ENCODE measurements at places on chromosomes 6 and 20.

DNA sequence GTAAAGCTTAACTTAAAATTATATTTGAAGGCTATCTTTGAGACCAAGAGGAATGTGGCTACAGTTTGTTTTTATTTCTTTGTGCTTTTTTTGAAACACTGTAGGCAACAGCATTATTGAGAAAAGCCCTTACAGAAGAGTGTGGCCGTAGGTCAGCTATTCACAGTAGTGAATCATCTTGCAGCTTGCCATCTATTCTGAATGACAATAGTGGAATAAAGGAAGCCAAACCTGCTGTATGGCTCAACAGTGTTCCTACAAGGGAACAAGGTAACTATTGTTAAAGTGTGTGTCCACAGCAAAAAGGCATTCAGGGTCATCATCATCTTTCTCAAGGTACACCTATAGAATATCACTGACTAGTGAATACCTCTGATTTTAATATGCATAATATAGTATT is 88.5 kb downstream of the KIZ start:
- DNase-seq: no peak

DNA sequence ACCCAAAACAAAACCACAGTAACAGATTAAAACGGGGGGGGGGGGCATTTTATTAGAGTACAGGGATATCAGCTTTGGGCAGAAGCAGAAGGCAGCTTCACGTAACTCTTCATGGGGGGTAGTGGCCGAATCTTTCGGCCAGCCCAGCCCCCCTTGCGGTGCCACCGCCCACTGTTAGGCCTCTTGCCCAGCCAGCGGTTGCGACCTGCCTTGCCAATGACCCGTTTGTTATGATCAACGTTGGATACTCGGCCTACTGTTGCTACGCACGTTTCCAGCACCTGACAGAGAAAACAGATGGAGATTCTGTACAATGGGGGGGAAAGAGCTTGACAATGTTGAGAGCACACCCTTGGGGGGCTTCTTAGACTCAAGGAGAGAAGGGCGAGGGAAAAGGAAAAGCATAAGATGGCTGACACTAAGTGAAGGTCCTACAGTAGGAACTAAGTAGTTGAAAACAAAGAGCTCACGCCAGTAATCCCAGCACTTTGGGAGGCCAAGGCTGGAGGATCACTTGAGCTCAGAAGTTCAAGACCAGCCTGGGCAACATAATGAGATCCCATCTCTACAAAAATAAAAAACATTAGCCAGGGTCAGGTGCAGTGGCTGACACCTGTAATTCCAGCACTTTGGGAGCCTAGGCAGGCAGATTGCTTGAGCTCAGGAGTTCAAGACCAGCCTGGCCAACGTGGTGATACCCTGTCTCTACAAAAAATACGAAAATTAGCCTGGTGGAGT is 724 bp upstream of the CUL7 start:
- no peak for DNase-seq

GRCh38 chr6:156563714-156564113 is 213.5 kb upstream of the ARID1B start:
- DNase-seq: no peak

GRCh38 chr6:166308033-166308768 is at the start of gene PRR18:
TSS of gene PRR18 (minus strand) at chr6:166308392. CDS start at chr6:166308142, 250 bp downstream.
- no peak for DNase-seq

DNA sequence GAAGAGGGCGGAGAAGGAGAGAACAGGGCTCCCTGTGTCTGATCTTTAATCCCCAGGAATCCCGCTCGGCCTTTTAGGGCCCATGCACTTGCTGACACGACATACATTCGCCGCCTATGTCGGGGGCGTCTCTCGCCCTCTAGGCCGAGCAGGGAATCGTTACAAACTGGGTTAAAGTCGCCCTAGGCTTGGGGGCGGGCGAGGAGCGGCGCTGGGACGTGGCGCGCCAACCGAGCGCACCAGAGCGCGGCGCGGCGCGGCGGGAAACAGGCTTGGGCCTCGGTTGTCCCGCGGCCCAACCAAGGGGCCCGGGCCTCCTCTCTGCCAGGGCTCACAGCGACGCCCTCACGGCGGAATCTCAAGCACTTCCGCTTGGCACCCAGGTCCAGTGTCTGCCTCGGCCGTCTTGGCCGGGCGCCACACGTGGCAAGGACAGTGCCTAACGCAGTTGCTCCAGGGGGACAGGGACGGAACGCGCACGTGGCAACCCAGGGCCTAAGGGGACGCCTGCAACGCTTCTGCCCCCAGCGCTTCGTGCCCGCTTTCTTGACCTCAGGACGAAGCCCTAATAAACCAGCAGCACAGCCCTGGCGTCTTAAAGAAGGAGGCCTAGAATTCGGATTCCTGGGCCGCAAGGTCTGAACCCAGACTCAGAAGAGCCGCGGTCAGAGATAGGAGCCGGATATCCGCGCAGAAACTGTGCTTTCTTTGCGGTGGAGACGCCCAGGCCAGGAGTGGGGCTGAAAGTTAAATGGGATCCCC is 71.5 kb downstream of the NCR2 start:
- DNase-seq: no peak

DNA sequence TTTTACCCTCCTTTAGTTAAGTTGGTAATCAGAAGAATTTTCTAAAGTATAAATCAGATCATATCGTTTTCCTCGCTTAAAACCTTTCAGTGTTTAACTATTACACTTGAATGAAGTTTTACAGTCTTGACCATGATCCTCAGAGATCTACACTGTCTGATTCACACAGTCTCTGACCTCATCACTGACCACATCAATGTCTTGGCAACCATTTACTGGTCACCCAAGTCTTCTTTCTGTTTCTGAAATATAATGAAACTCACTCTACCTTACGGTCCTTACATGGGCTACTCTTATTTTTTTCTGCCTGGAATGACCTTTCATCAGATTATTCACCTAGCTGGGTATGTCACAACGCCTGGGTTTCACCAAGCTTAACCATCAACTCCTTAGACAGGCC is 71.4 kb downstream of the ADGB start:
- no peak for DNase-seq

- no peak for DNase-seq
Observed at GRCh38 chr6:113202852-113203714, 654.1 kb upstream of the MARCKS start.

DNA sequence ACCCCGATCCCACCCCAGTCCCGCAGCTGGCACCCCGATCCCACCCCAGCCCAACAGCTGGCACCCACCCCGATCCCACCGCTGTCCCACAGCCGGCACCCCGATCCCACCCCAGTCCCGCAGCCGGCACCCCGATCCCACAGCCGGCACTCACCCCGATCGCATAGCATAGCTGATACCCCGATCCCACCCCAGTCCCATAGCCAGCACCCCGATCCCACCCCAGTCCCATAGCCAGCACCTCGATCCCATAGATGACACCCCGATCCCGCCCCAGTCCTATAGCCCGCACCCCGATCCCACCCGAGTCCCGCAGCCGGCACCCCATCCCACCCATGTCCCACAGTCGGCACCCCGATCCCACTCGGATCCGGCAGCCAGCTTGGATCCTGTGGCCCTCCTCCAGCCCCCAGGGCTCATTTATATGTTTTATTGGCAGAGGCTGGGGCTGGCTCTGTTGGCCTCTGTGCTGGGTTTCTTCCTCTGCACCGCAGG is 897 bp upstream of the GMEB2 start:
- DNase-seq: no peak

GRCh38 chr6:134373993-134374392 is 56.1 kb upstream of the SGK1 start:
- DNase-seq: no peak

DNA sequence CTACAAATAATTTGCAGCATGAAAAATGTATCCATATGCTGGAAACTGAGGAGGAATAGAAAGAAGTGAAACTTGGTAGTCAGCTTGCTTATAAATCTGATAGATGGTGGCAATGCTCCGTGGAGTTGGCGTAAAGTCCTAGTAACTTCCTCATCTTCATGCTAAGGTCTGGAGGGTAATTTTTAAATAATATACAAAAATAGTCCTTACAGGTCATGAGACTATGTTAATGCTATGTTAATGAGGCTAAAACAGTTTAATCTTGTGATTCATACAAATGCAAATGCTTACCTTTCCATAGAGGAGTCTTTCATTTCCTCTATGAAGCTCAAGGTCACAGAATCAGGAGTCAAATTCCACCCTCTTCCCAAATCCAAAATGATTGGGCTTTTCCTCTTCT is 9.4 kb upstream of the CRIP3 start:
- DNase-seq: no peak

GRCh38 chr6:166575205-166575604 is 11.3 kb downstream of the RAMACL start:
- DNase-seq: no peak

GRCh38 chr20:18166241-18166881 is 28.7 kb downstream of the KAT14 start:
- DNase-seq: no peak

DNA sequence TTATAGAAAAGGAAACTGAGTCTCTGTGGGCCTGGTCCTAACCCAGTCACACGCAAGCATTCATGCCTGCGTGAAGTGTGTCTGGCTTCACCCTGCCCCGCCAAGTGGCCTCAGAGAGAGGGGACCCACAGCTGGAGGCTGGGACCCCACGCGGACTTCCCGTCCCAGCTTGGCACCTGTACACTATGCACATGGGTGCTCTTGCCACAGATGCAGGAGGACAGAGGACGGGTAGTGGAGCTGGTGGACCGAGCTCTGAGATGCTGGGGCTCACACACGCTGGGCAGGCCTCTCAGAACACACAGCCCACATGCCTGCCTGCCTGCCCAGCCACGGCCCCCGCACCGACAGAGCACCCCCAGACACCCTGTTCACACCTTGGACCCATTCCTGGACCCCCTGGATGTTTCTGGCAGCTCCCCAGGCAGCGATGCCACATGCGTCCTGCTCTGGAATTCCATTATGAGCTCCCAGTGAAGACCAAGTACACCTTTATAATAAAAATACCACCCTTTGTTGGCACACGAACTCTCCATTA is 24.9 kb upstream of the SMOC2 start:
- no peak for DNase-seq

- no peak for DNase-seq
Observed at GRCh38 chr20:45014671-45015415, 48.5 kb downstream of the STK4 start.

GRCh38 chr6:117264692-117265409 is 507 bp upstream of the VGLL2 start:
- DNase-seq: no peak

DNA sequence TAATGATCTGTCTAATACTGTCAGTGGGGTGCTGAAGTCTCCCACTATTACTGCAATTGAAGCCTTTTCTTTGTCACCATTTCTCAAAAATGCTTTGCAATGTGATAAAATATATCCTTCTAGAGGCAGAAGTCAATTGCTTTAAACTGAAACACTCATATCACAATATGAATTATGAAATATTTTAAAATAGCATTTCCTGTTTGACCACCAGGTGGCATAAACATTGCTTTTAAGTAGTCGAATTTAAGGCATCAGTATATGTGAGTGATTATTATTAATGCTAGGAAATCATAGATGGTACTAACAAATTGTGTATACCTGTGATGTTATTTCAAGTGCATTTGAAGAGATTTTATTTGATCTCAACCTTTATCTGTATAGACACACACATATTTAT is 87.5 kb downstream of the MEI4 start:
- DNase-seq: no peak

DNA sequence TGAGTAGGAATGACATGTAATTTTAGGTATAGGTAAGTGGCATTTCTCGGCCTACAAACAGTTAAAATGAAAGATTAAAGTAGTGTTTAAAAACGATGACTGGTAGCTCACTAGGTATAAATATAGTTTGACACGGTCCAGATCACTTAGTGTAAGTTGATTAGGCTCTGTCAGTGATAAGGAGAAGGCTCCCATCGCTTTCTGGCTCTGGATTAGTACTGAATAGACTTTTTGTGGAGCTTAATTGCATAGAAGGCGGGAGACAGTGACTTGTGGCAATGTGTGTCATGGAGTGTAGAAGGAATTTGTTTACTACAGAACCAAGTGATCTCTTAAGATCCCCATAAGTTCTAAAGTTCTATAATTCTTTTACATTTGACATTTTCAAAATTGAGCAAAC is 6.7 kb downstream of the PYGB start:
- no peak for DNase-seq

GRCh38 chr20:52167232-52167840 is 24.2 kb downstream of the ZFP64 start:
- DNase-seq: no peak

- no peak for DNase-seq
Observed at GRCh38 chr20:61927826-61928541, 137.7 kb downstream of the TAF4 start.

- no peak for DNase-seq
Observed at GRCh38 chr6:106509420-106510089, 119.7 kb downstream of the RTN4IP1 start.

- DNase-seq: no peak
Observed at GRCh38 chr6:75409286-75409685, 84.3 kb downstream of the FILIP1 start.

- no peak for DNase-seq
Observed at GRCh38 chr6:75855052-75855451, 106.0 kb downstream of the MYO6 start.

GRCh38 chr20:33296206-33296605 is 13.2 kb downstream of the BPIFB1 start:
- no peak for DNase-seq

DNA sequence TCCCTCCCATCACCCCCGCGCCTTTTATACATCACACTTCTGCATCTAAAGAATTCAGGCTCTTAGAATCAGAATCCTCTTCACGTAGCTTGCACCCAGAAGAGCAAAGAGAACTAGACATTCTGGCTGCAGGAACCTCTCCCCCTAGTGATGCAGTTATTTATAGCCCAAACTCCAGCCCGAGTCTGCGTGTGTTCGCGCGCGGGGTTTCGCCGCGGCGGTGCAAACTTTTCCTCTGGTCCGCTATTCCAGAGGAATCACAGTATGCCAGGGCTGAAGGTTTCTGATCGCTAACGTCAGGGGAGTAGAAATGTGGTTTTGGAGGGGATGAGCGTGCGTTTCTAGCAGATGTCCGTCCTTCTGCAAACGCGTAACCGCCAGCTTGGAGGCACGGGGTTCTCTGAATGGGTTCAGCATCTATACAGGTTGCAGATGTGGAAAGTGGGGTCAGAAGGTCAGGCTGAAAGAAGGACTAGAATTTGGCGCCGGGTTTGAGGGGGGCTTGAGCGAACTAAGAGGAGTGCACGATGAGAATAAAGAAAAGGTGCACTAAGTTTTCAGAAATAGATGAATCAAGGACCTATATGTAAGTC is 1.8 kb downstream of the EPHA7 start:
- DNase-seq: no peak

DNA sequence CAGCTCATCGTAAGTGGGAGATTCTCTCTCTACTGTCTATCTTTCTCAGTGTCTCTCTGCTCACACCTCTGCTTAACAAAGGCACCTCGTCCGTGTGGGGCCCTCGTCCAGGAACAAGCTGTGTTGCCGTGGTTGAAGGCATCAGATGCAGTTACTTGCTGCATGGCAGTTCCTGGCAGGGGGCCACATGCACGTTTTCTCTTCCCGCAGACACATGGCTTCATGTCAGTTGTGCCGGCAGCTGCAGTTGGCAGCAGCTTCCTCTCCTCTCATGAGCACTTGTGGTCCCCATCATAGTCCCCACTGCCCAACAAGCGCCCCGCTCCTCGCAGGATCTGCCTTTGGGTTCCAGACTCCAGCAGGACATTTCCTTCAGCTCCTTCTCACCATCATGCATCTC is 7.1 kb upstream of the AFDN start:
- no peak for DNase-seq

- DNase-seq: no peak
Observed at GRCh38 chr20:39829661-39830060, 859.4 kb downstream of the MAFB start.
